NCI-H1436 (cell line): ENCODE measurements at places on chromosomes 13 and 19.

DNA sequence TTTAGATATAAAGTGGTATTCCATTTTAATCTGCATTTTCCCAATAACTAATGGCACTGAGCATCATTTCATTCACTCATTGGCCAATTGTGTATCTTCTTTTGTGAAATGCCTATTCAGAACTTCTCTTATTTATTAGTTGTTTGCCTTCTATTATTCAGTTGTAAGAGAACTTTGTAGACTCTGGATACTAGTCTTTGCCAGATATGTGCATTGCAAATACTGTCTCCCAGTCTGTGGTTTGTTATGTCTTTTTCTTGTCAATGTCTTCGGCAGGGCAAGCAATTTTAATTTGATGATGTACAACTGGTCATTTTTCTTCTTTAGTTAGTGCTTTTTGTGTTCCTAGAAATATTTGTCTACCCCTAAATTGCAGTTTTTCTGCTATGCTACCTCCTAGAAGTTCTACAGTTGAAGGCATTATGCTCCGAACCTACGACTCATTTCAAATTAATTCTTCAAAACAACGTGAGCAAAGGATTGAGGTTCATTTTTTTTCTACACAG is 115.9 kb downstream of the TSHZ3 start:
- no peak for DNase-seq

- no peak for DNase-seq
These were observed 16.2 kb downstream of the CCDC97 start for GRCh38 chr19:41325947-41326706.

- no peak for DNase-seq
These were observed 323.6 kb downstream of the TDRD3 start for GRCh38 chr13:60720590-60720989.

DNA sequence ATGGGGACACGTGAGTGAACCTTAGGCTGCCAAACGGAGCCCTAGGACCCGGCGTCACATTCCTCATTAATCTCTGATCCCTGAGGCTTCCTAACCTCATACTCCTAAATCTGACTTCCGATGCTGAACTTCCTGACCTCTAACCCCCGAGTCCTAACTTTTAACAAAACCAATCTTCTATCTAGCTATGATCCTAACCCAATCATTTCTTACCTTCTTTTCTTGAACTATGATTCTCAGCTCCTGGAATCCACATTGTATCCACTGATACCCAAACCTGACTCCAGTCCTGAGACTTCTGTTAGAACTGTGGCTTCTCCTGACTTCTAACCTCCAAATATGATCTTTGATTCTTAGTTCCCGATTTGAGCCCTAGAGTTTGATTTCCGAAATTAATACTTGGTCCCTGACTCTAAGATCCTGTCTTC is 447 bp downstream of the NFKBIB start:
- no peak for DNase-seq

GRCh38 chr19:3818918-3819317 is 32.7 kb upstream of the MATK start:
- DNase-seq = no peak

- no peak for DNase-seq
These were observed 1617.1 kb downstream of the PCDH9 start for GRCh38 chr13:65613004-65613403.

- no peak for DNase-seq
These were observed 558 bp upstream of the PPAN start for GRCh38 chr19:10105509-10106099.

DNA sequence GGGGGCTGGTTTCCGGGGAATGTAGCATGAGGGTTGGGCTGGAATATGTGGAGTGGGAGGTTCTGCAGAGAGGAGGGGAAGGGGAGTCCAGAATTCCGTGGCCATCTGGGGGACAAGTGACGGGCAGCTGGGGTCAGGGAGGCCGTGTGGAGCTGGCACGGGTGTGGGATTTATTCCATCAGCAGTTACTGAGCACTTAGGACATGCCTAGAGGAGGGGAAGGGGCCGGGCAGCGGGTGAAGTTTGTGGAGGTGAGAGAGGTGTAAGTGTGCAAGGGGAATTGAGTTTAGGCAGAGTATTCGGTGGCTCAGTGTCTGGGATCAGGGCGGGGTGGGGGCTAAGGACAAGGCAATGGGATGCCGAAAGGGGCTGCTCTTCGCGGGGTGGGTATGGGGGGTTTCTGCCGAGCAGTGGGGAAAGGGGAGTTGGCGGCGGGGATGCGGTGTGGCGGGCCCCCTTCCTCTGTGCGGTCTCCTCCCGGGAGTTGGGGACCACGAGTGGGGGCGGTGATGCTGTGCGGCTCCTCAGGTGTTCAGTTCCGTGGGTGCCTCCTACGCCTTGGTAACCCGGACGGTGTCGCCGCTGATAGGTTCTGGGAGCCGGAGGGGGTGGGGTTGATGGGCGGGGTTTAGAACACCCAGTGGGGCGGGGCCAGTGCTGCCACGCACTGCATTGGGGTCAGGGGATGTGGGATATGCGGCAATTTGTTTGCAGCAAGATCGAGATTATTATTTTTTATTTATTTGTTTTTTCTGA is 5.4 kb downstream of the CCDC61 start:
- peak; percentile 77 for DNase-seq
